ENCODE measurements at places on chromosomes 7 and 10. TPM values are rescaled to one million over a fixed set of nuclear protein-coding genes. Genes with fewer than 3 reads are reported as not detected.

TFAM gene
- 25.1 TPM for polyA plus RNA-seq

FGFBP3 gene
- 0.06 TPM for polyA plus RNA-seq

TAS2R3 gene
- polyA plus RNA-seq = 0.59 TPM

OPALIN gene
- not detected for polyA plus RNA-seq

GIMAP7 gene
- not detected for polyA plus RNA-seq
